HuH-7 (cell line): ENCODE measurements at places on chromosomes 4 and X.

GRCh38 chr4:131137196-131137595 is 2011.9 kb upstream of the PCDH10 start:
- DNase-seq: no peak

- no peak for DNase-seq
These were observed 15.2 kb downstream of the RUFY3 start for GRCh38 chr4:70737006-70737405.

GRCh38 chr4:8550691-8551090 is 29.5 kb upstream of the GPR78 start:
- DNase-seq: no peak

DNA sequence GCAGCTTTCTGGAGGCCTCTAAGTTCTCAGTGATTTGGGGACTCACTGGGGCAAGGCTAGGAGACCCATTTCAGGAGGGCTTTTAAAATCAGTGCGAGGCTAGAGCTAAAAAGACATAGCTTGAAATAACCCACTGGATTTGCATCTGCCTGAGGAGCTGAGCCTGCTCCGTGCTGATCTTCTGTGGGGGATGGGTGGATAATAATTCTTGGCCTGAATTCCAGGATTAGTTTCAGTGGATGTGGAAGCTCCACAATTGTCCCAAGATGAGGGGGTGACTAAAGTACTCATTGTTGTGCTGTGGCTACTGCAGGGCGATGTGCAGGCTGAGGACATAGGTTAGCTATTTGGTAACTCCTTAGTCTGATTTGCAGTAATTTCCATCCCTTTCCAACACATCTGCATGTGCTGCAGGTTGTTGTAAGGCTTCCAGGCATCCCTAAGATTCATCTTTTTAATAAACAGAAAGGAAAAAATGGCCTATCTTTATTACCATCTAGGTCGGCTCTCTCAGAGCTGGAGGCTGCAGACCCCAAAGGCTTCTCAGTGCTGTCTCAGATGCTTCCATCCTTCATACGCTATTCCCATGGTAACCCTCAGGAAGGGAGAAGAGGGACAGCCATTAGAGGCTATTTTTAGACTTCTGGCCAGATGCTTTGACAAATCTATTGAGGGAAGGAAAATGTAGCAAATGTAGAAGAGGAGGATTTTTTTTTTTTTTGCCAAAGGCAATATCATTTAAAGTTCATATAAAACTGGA is 63.4 kb downstream of the GRXCR1 start:
- DNase-seq: no peak

- DNase-seq: peak; percentile 45
These were observed 347.8 kb upstream of the PITX2 start for GRCh38 chr4:110970642-110971041.

GRCh38 chr4:183229397-183229796 is 90.7 kb downstream of the CLDN22 start:
- DNase-seq: no peak

- DNase-seq: no peak
These were observed 51.7 kb downstream of the GASK1B start for GRCh38 chr4:158121161-158121579.

DNA sequence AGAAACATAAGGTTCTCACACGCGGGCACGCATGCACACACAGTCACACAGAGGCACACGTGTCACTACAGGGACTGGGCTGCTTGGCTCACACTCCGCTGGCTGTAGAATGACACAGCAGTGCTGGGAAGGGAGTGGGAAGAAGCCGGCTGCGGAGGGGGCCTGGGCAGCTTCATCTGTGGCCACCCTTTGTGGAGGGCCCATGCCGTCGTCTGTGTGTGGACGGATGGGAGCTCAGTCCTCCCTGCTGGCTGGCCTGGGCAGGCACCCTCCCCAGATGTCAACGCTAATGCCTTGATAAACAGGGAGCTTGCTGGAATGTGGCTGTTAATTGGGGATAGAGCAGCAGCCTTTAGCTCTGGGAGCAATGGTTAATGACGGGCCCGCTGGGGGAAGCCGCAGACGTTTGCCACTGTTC is 621.1 kb downstream of the BCOR start:
- DNase-seq: no peak

DNA sequence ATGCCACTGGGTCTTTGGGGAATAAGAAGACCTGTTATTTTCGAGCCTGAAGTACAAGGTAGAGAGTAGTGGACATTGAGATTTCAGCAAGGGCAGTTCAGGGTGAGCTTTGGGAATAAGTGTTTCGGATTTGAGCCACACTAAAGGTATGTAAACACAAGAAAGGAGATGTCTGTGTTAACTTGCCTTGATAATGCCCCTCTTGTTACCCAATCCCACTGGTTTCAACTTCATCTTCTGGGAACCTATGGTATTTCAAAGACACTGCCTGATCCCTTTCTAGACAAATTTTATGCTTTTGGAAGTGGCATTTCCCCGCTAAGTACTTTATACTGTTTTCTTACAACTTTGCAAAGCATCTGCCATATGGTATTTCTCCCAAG is 79.4 kb downstream of the SLC9A6 start:
- DNase-seq: no peak

DNA sequence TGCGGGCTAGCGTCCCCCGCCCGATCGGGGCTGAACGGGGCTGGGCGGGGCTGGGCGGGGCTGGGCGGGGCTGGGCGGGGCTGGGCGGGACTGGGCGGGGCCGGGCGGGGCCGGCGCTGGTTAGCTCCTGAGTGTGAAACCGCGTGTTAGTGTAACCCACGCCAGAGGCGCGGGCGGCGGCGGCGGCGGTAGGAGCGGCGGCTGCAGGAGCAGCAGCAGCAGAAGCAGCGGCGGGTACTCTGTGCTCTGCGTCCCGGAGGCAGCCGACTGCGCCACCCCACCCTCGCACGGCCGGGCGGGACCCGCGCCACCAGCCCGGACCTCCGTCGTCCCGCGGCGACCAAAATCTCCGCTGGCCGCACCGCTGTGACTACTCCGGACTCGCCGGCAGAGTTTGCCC is 128.1 kb downstream of the LAS1L start:
- no peak for DNase-seq

- DNase-seq: no peak
These were observed 275.6 kb downstream of the LDB2 start for GRCh38 chr4:16622826-16623225.

DNA sequence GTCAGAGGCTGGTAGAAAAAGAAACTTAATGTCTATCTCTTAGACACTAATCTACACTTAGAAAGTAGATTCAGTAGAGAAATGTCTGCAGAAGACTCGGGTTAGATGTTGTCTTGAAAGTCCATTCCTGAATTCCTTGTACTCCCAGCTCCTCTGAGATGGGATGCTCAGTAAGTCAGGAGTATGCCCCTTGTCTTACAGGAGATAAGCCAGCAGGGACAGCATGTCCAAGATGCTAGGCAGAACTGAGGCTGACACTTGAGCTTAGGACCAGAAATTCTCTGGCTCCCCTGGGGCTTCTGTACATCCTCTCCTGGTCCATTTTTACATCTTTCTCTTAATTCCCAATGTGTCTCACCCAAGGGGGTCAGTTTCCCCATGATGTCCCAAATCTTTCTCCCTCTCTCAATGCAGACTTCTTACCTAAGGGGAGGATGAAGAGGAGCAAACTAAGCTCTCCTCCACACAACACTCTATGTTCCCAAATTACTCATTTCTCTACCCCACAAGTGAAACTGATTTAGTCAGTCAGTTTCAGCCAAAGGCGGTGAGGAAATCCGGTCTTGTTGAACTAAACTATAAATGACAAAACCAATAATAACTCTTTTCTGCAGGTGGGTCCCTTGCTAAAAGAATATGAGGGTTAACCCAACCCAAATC is 558.2 kb upstream of the DIPK2B start:
- DNase-seq: no peak

- no peak for DNase-seq
These were observed 4.2 kb upstream of the ARSD start for GRCh38 chrX:2933125-2933900.

GRCh38 chr4:40915318-40916217 is 165.8 kb downstream of the NSUN7 start:
- no peak for DNase-seq

DNA sequence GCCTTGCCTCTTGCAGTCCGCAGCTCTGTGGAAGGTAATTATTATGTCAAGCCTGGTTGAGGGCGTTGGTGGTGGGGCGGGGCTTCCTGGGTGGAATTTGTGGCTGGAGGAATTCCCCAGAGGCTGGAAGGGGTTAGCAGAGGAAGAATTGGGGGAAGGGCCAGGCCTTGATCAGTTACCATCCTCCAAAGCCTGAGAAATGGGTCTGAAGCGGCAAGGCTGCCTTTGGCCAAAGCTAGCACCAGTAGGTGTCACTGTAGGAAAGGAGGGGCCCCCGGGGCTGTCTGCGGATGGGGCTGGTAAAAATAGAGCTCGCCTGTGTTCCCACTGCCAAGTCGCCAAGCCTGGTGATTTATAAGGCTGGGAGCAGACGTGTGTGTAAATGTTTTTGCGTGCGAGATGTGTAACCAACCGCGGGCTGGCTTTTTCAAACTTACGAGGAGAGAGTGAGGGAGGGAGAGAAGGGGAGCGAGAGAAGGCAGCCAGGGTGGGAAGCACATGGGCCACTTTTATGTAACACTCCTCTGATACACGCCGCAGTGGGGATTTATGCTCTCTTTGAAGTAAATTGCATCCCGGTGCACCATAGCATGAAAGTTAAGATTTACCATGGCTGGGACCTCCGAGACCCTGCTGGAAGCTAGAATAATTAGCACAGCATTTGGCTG is 367.0 kb downstream of the BCOR start:
- peak; percentile 43 for DNase-seq

DNA sequence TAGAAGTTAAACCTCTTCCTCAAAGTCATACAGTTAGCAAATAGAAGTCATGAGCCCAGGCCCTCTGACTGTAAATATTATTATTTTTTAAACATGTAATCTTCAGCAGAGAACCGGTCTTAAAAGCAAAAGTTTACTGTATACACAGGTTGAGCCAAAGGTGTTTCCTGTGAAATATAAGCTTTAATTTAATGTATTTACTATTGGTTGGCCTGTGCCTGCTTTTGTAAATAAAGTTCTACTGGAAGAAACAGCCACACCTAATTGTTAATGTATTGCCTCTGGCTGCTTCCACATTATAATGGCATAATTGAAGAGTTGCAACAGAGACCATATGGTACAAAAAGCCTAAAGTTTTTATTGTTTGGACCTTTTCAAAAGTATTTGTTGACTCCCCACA is 61.0 kb upstream of the PRDM8 start:
- DNase-seq: no peak

DNA sequence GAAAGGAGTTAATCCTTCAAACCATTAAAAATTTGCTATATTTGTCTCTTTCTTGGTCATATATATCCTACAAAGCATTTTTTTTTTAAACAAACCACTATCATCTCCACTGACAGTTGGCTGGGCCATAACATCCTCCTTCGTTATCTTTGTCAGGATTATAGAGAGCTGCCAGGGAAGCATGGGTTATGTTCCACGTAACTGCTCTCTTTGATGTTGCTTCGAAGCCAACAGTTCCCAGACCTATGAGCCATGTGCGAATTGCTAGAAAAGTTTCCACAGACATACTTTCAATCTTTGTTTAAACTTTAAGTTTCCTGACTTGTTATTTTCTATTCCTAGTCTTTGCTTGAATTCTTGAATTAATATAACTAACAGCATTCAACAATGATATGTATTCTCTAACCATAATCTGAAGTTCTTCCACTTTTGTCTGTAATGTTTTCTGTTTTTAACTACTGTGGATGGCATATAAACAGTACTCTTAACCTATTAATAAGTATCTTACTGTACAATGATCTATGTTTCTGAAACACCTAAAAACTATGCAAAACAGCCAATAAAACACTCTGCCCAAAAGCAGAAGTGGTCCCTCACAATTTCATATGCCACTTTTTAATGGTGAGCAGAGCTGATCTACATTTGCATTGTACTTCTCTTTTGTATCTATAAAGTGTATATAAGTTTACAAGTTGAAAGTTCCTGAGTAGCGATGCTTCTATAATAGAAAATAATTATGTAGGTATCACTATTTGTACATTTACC is 37.9 kb downstream of the EREG start:
- DNase-seq: no peak

GRCh38 chr4:100170986-100171385 is 19.3 kb downstream of the DDIT4L start:
- no peak for DNase-seq
